Activated gamma-delta T cell treated with Interleukin-2 at 50 U/mL for 16 hours (primary cell): ENCODE measurements at places on chromosomes 3 and 15.

DNA sequence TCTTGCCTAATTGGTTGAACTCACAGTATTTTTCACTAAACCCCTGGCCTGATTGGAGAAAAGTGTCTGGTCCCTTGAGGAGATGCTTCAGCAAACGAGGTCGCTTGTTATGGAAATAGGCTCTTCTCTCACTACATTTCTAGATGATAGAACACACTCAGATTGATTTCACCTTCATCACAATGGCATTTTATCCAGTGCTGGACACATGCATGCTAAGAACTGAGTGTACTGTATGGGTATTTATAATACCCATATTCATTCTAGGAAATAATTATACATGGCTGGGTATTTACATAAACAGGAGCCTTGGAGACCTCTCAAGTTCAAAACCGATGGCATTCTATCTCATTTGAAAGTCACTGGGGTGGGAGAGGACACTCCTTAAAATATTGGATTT is 444.9 kb downstream of the LPP start:
- DNase-seq = no peak

- DNase-seq = no peak
These were observed 21.5 kb downstream of the CYFIP1 start for GRCh38 chr15:22958487-22959280.

GRCh38 chr15:71440489-71441110 is 325.3 kb downstream of the THSD4 start:
- DNase-seq = no peak

DNA sequence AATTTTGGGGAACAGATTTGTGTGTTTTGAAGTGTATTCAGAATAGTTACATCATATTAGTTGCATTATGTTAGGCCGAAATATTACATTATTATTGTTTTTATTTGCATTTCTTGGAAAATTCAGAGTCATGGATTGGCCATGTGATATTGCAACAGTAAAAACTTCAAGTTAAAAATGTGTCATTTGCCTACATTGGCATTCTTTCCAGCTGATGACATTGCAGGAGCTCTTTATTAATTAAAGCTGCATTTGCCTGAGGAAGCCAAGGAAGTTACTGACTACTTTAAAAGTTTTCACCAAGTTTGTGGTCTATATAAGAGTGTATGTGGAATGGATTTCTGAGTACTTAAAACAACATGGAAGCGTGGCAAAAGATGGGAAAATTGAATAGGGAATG is 726.4 kb upstream of the SGO1 start:
- DNase-seq = no peak

DNA sequence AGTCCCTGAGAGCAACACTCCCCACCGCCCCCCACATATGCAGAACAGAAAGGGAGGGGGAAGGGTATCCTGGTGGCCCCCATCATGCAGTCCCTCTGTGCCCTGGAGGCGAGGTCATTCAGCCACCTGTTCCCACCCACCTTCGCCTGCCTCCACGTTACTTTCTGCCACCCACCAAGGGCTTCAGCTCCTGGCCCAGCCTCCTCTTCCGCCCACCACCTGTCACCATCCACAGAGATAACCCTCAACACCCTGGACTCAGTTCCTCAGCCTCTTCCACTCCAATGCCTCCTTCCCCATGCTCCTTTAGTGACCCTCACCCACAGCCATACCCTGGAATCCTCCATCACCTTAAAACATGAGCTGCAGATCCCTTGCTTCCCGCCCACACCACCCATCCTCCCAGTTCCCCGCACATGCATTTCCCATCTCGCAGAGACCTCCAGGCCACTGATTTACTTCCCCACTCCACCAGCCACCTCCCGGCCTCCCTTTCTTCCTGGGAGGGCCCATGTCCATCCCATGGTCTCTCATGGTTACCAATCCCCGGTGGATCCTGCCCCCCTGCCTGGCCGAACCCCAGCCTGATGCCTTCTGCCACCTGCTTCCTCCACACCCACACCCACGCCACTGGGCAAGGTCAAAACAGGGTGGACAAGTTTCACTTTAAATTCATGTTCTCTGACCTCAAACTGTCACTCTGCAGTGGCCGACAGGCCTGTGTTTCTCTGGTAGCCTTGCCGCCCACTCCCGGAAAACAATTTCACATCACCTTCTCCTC is 18.2 kb downstream of the HOMER2 start:
- no peak for DNase-seq

DNA sequence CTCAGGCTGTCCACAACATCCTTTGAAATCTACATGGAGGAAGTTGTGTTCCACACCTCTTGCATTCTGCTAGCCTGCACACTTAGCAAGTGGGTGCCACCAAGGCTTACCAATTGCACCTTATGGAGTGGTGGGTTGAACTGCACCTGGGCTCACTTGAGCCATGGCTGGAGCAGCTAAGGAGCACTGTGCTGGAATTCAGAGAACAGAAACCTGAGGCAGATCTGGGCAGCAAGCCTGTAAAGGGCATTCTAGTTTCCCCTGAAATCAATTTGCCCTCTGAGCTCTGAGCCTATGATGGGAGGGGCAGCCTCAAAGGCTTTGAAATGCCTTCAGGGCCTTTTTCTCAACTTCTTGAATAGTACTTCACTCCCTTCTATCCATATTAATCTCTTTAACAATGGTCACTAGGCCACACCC is 18.0 kb downstream of the BTLA start:
- DNase-seq = no peak

DNA sequence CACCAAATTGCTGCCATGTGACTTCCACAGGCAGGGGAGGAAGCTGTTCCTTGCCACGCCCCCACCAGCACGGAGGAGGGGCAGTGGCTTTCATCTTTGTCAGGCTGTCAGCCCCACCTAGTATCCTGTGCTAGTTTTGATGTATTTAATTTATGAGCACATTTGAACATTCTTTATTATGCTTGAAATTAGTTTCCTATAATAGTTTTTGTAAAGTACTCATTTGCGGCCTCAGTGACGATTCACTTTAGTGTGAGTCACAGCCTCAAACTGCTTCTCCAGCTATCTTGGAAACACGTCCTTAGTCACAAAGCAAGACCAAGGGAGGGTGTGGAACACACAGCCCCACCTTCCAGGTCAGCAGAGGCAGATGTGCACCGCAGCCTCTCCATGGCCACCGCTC is 239.9 kb upstream of the ATP10A start:
- DNase-seq = no peak

DNA sequence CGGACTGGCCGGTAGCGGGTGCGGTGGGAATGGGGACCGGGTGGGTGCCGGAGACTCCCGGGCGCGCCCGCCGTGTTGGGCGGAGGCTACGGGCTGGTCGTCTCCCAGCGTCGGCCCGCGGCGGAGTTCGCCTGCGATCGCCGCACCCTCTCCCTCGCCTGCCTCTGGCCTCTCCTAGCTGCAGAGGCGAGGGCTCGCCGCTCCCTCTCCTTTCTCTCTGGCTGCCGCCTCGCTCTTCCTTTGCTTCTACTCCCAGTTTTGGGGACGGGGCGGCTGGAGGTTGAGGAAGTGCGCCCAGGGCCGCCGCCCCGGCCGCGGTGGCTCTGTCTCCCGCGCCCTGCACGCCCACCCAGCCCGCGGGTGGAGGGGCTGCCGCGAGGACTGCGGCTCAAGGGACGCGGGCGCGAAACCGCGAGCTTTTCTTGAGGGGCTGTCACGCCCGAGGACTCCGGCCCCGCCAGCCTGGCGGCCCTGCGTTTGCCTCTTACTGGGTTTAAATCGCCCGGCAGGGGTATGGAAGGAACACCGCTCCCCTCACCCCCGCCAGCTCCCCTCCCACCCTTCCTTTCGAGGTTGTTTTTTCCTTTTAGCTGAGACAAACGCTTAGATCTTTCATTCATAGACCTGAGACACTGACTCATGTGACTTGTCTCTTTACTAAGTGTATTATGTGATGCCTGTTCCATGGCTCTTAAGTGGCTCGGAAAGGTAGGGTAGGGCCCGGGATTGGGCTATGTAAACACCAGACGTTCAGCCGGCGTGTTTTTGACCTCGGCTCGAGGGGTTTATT is 654 bp downstream of the PIK3CA start:
- peak; percentile 63 for DNase-seq

DNA sequence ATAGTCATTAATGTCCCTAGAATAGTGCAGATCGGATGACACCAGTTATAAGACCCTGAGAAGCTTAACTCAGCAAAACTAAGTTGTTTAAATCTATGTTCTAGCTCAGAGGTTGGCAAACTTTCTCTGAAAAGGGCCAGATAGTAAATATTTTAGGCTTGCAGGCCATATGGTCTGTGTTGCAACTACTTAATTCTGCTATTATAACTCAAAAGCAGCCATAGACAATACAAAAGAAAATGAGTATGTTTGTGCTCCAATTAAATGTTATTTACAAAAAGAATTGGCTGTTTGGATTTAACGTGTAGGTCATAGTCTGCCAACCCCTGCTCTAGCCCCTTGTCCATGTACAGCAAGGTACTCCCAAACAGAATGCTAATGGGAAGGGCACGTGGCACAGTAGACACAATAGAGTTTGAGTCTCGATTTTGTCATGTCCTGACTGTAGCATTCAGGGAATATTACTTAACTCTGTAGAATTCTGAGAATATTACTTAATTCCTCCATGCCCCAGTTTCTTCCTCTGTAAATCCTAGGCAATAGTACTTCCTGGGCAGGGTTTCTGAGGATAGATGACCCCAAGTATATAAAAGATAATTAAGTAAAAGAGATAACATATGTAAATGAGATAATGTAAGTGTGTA is 70.5 kb upstream of the ATP2C1 start:
- no peak for DNase-seq

GRCh38 chr3:73459711-73460110 is 165.0 kb downstream of the PDZRN3 start:
- no peak for DNase-seq

DNA sequence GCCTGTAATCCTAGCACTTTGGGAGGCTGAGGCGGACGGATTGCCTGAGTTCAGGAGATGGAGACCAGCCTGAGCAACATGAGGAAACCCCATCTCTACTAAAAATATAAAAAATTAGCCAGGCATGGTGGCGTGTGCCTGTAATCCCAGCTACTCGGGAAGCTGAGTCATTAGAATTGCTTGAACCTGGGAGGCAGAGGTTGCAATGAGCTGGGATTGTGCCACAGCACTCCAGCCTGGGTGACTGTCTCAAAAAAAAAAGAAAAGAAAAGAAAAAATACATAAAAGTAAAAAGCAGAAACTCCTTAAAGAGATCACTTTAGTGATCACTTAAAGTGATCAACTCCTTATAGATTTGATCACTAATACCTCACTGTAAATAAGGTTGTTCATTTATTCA is 78.0 kb downstream of the GMPS start:
- DNase-seq = no peak

GRCh38 chr3:170275832-170276231 is 53.6 kb downstream of the PRKCI start:
- no peak for DNase-seq

- no peak for DNase-seq
These were observed 251.0 kb upstream of the RARB start for GRCh38 chr3:25177041-25177440.

DNA sequence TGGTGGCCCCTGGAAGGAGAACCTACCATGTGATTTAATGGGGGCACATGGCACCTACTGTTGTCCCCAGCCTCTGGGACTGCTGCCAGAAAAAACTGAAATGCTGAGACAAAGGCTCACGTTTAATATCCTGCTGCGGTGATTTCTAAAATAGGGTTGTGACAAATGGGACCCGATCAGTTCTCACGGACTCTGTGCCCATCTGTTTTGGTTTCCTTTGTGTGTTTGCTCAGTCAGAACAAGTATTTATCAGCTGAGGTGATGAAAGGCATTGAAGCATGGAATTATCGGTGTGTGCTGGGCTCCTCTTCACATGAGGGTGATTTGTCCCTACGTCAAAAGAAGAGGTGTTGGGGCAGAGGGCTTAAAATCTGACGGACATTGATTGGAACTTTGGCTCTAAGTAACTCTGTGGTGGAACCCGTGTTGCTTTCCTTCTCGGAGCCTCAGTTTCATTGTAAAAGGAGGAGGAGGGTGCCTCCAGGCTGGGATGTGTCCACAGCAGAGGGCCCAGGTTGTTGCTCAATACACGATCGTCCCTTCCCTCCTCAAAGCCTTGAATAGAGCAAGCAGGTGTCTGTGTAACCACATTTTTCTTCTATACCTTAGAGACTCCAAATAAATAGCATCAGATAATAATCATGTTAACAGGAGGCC is 283.3 kb upstream of the RGMA start:
- no peak for DNase-seq

- DNase-seq = no peak
These were observed 40.0 kb upstream of the ATP10A start for GRCh38 chr15:25903024-25903581.

GRCh38 chr3:62445275-62445674 is 71.9 kb upstream of the FEZF2 start:
- DNase-seq = no peak

- peak; percentile 82 for DNase-seq
These were observed at the start of gene RPL32 for GRCh38 chr3:12841149-12841969. RPL32 (minus strand) TSS chr3:12841565; CDS start chr3:12840237, 1,328 bp downstream.

DNA sequence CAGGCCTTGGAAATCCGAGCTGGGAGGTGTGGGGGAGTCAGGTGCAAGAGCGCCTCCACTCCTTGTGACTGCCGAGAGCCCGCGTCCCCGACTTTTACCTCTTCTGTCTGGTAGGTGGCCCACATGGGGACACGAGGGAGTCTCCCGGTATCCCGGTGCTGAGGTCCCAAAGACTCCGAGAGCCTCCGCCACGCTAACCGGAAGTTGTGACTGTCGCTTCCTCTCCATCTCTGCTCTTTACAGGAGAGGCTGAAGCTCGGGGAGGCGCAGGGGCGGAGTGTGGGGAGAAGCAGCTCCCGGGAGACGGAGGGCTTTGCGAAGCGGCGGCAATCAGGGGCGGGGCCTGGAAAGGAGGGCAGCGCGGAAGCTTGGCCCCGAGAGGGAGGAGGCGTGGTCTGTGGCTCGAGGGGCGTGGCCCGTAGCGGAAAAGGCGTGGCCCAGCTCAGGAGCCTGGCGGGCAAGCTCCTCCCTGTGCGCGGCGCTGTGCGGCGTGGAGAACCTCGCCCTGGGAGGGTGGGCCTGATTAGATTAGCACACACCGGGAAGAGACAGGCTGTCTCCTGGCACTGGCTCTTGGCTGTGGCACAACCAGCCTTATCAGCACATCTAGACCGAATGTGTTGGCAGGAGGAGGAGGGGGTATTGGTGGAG is 143.9 kb downstream of the GABRB3 start:
- no peak for DNase-seq

DNA sequence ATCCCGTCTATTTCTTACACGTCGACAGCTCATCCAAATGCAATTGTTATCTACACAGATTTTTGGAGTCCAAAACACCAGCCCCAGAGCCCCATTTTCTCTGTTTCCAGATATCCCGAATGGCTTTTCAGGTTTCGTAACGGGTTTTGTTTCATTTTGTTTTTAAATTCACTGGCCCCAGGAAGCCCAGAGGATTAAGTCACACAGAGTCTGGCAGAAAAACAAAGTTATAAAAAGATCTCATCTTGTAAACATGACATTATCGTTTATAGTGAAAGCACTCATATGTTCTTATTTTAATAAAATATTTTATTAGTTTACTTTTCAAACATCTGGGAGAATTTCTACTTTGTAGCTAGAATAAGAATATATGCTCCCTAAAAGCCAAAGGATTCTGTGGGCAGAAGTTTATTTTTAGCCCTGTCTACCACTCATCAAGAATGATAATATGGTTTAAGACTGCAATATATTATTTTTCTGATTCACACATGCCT is 149.3 kb upstream of the SLC2A2 start:
- DNase-seq = no peak
